Activated B cell treated with CpG ODN at 0.5 μM for 24 hours (primary cell): ENCODE measurements at places on chromosomes 1 and 21. TPM values are rescaled to one million over a fixed set of nuclear protein-coding genes. Genes with fewer than 3 reads are reported as not detected.

DNA sequence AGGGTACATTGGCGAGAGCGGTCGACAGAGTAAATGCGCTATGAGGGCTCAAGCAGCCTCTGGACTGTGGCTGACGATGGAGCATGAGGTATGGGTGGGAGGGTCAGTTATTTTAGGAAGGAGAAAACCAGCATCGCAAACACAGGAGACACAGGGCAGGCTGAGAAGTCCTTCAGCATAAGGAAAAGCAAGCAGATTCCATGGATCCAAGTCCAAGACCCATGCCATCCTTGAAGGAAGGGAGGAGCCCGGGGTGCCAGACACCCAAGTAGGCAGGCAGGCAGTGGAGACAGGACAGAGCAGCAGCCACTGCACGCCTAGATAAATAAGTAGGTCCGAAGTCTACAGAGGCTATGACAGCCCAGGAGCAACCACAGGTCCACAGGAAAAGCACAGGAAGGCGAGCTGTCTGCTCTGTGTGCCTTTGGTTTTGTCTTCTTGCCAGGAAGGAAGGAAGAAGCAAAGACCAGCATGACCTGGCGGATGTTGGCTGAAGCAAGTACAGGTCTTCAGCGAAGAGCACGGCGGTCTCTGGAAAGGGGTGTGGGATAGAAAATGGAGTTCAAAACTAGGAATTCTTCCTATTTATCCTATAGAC lies 76.4 kb upstream of the SLC45A1 start:
- no peak overlapping the region for H3K4me3 ChIP-seq
- no peaks in the 10 kb centered on the region for H3K36me3 ChIP-seq
- H3K27ac ChIP-seq, result no peak overlapping the region
- no peak for DNase-seq
- peaks cover 9% of the 10 kb centered on the region for H3K27me3 ChIP-seq

- no peak for DNase-seq
- peaks cover 8% of the 10 kb centered on the region for H3K4me1 ChIP-seq
- H3K36me3 ChIP-seq, result peaks cover 27% of the 10 kb centered on the region
- H3K4me3 ChIP-seq, result no peak overlapping the region
- H3K27me3 ChIP-seq, result no peaks in the 10 kb centered on the region
Observed at GRCh38 chr1:86380257-86380861, 15.8 kb downstream of the ODF2L start.

DNA sequence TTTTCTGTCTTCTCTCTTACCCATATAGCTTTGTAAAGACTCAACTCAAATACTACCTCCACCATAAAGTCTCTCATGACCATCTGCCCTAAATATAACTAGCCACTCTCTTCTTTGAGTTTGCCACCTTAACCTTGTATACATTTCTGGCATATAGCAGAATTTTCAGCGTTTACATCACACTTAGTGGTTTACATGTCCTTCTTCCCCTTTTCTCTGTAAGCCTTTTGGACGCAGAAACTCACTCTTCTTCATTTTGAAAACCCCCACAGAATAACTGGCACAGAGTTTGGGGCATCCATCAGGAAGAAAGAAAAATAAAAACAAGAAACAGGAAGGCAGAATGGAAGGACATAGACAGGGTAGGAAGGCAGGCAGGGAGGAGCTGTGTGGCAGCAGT lies 131.8 kb upstream of the DUSP10 start:
- H3K4me1 ChIP-seq, result peaks cover 20% of the 10 kb centered on the region
- H3K4me3 ChIP-seq, result no peak overlapping the region
- no peaks in the 10 kb centered on the region for H3K27me3 ChIP-seq
- H3K27ac ChIP-seq, result no peak overlapping the region

DNA sequence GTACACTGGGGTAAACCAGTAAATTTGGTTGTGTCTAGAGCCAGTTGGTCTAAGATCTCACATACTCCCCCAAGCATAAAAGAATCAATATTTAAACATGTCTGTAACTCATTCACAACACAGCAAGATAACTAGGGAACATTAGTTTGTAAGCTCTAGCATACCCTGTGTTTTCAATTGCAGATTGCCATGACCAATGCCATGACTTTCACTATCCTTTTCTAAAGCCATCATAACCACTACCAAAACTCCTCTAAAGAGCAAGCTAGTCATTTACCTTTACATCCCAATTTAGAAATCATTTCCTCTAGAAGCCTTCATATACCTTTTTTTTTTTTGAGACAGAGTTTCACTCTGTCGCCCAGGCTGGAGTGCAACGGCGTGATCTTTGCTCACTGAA lies 56.5 kb upstream of the PLA2G4A start:
- no peaks in the 10 kb centered on the region for H3K27me3 ChIP-seq
- H3K4me1 ChIP-seq, result no peaks in the 10 kb centered on the region
- no peak overlapping the region for H3K4me3 ChIP-seq

SPRR3 gene
- not detected in 2 replicates for total RNA-seq

DNA sequence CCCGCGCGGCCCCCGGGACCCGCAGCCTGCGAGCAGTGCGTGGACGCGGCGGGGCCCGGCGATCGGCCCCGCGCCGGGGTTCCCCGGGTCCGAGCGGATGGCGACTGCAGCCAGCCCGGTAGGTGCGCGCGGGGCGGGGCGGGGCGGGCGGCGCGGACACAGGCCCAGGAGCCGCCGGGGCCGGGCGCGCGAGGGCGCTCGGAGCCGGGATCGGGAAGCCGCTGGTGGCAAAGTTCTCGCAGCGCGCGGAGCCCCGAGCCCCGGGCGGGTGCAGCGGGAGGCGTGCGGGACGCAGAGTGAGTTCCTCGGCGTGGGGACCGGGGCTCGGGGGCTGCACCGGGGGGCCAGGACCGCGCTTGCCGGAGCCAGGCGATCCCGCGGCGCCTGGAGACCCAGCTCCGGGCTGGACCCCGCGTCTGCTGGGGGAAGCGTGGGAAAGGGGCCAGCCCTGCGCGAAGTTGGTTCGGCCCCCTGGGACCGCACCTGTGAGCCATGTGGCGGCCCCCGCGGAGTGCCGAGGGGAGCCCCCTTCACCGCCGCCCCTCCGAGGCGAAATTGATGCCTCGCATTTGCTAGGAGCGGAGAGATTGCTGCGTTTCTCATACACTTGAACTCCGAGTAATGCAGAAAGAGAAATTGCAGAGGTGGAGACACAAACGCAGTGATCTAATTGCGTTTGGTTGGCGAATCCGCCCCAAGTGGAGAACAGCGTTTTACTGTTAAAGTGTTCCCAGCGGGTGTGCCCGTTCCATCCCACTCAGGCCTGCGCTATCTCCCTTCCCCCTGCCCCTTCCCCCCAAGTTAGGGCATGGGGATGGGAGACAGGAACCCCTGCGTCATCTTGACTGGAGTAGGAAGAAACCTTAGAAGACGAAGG lies 228.9 kb upstream of the TMEM51 start:
- peak overlapping the region; percentile 63 for H3K4me3 ChIP-seq
- no peaks in the 10 kb centered on the region for H3K36me3 ChIP-seq
- peaks cover 48% of the 10 kb centered on the region for H3K27me3 ChIP-seq
- peaks cover 9% of the 10 kb centered on the region for H3K4me1 ChIP-seq

- no peak overlapping the region for H3K4me3 ChIP-seq
- H3K36me3 ChIP-seq, result no peaks in the 10 kb centered on the region
- H3K27me3 ChIP-seq, result peaks cover 6% of the 10 kb centered on the region
- no peak overlapping the region for H3K27ac ChIP-seq
Observed at GRCh38 chr1:34057347-34058130, 107.5 kb downstream of the CSMD2 start.

DNA sequence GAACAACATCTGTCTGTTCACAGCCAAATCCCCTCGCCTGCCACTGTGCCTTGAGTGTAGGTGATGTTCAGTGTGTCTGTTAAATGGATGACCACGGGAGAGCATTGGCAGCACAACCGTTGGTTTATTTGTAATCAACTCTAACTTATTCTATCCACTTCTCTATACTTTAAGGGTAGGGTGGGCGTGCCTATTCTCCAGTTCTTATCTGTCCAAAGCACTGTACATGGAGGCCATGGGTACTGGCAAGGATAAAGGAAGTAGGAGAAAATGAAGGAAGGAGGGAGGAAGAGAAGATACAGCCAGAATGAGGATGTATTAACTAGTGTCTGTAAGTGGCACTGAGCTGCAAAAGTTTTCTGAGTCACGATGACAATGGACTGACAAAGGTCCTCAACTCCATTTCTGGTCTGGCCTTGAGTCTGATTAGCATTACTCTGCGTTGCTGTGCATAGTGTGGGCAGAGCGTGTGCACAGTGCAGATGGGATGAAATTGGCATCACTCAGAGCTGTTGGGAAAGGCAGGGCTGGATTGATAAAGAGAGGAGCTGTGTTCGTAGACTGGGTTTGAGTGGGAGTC lies 7.1 kb downstream of the RHOU start:
- H3K27ac ChIP-seq, result no peak overlapping the region
- no peak for DNase-seq
- H3K4me3 ChIP-seq, result no peak overlapping the region
- no peaks in the 10 kb centered on the region for H3K36me3 ChIP-seq
- no peaks in the 10 kb centered on the region for H3K4me1 ChIP-seq

DNA sequence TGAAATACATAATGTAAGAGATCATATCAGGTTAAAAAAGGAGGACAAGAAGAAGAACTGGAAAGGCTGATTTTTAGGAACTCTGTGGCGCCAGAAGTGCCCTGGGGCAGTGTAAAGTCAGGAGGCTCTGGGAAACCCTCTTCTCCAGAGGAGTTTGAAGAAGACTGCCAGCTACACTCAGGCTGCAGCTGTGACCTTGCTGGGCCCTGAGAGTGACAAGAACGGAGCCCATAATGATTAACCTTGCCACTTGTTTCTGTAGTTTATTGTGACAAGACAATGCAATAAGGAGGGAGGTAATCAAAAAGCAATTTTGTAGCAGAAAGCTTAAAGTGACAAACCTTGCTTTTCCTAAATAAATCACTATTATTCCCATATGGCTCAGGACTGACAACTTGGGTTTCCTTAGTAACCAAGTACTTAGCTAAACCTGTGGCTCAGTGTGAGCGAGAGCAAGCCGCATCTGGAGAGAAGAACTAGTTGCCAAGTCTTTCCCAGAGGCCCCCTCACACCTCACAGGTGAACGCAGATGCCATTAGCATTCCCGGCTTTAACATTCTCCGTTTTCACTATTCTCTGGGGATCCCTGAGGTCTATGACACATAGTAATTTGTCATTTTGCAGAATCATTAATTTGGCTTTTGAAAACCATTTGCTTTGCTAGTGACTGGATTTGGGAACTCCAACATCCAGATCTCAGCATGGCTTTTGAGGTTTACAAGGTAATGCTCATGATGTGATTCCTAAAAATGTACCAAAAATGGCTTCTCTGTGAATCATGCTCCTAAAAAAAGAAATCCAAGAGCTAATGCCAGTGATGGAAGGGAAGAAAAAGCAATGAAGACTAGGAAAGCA lies 115.9 kb downstream of the OMA1 start:
- peaks cover 16% of the 10 kb centered on the region for H3K36me3 ChIP-seq
- no peaks in the 10 kb centered on the region for H3K4me1 ChIP-seq

GRCh38 chr1:63946866-63947491 lies 173.2 kb downstream of the ROR1 start:
- no peak overlapping the region for H3K4me3 ChIP-seq
- DNase-seq, result no peak
- peaks cover 2% of the 10 kb centered on the region for H3K27me3 ChIP-seq
- H3K27ac ChIP-seq, result no peak overlapping the region
- H3K4me1 ChIP-seq, result no peaks in the 10 kb centered on the region

GRCh38 chr21:23951251-23951650 lies 1656.0 kb downstream of the MRPL39 start:
- H3K4me1 ChIP-seq, result peaks cover 47% of the 10 kb centered on the region
- no peak for DNase-seq
- no peaks in the 10 kb centered on the region for H3K36me3 ChIP-seq
- H3K4me3 ChIP-seq, result no peak overlapping the region
- H3K27me3 ChIP-seq, result no peaks in the 10 kb centered on the region

GRCh38 chr21:38145104-38145503 lies 111.7 kb upstream of the KCNJ15 start:
- H3K27ac ChIP-seq, result no peak overlapping the region
- DNase-seq, result no peak
- no peaks in the 10 kb centered on the region for H3K4me1 ChIP-seq
- H3K4me3 ChIP-seq, result no peak overlapping the region

DNA sequence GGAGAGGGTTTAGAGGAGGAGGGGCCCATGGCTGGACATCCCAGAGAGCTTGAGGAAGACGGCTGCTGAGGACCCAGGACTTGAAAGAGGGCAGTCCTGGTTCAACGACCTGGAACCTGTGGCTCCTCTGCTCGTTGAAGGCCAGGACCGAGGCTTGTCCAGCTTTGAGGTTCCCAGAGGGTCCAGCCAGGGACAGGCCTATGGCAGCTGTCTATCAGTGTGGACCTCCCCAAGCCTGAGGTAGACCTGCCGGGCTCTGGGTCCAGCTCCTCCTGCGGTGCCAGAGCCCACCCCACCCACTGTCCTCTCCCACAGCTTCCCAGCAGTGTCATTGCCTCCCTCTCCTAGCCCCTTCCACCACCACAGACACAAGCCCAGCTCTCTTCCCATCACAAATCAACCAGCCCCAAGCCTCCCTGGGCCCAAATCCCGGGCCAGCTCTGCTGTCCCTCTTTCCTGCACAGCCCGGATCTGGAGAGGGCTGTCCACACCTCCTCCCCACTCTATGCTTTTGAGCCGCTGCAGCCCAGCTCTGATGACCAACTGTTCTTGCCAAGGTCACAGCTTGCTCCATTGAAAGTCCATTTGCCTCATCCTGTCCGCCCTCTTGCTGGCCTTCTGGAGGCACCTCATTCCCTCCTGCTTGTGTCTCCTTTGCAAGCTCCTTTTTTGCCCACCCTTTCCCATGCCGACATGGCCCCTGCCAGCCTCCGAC lies 48.7 kb upstream of the EDN2 start:
- H3K36me3 ChIP-seq, result peaks cover 2% of the 10 kb centered on the region
- no peak overlapping the region for H3K4me3 ChIP-seq
- DNase-seq, result peak; percentile 6
- H3K27ac ChIP-seq, result no peak overlapping the region
- H3K27me3 ChIP-seq, result no peaks in the 10 kb centered on the region
- H3K4me1 ChIP-seq, result peaks cover 27% of the 10 kb centered on the region

DNA sequence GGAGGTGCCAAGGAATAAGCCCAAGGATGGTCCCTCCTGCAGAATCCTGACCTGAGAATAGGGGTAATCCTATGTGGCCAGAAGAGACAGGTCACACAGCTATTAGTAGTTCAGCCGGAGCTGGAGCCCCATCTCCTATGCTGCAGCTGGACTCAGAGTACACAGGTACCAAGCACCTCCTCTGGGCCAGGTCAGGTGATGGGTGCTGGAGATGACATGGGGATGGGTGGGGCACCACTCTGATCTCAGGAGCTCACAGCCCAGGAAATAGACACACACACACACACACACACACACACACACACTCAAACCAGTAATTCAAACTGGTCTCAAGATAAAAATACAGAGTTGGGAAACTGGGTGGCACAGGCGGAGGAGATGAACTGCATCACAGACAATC lies 54.2 kb upstream of the SSBP3 start:
- no peak overlapping the region for H3K4me3 ChIP-seq
- DNase-seq, result no peak
- peaks cover 12% of the 10 kb centered on the region for H3K27me3 ChIP-seq
- H3K36me3 ChIP-seq, result no peaks in the 10 kb centered on the region
- no peak overlapping the region for H3K27ac ChIP-seq

- no peak overlapping the region for H3K4me3 ChIP-seq
- no peaks in the 10 kb centered on the region for H3K36me3 ChIP-seq
- no peak for DNase-seq
- H3K27ac ChIP-seq, result no peak overlapping the region
- peaks cover 9% of the 10 kb centered on the region for H3K27me3 ChIP-seq
- H3K4me1 ChIP-seq, result no peaks in the 10 kb centered on the region
Observed at GRCh38 chr1:64320470-64320869, 117.0 kb downstream of the UBE2U start.

- peak within 1 kb of the TSS; percentile 96 for H3K4me3 ChIP-seq
- peaks cover 35% of the 10 kb centered on the region for H3K36me3 ChIP-seq
- peak within 1 kb of the TSS; percentile 98 for H3K27ac ChIP-seq
Observed at GRCh38 chr1:26317612-26318337, at the start of gene CD52. TSS of gene CD52 (plus strand) at chr1:26317958. CDS start at chr1:26318018, 60 bp downstream.

- H3K27ac ChIP-seq, result no peak overlapping the region
- H3K4me3 ChIP-seq, result no peak overlapping the region
- H3K27me3 ChIP-seq, result no peaks in the 10 kb centered on the region
- H3K4me1 ChIP-seq, result no peaks in the 10 kb centered on the region
- H3K36me3 ChIP-seq, result no peaks in the 10 kb centered on the region
- no peak for DNase-seq
Observed at GRCh38 chr1:98133131-98133530, 212.3 kb upstream of the DPYD start.

DNASE2B gene
- total RNA-seq, result not detected in 2 replicates
